ENCODE measurements at places on chromosomes 3 and 15.
A peak's percentile ranks its signal among the peaks of the same experiment; 100 is the strongest.

- peak; percentile 67 for DNase-seq
Observed at GRCh38 chr3:98791341-98792325, 28.5 kb downstream of the ST3GAL6 start.

DNA sequence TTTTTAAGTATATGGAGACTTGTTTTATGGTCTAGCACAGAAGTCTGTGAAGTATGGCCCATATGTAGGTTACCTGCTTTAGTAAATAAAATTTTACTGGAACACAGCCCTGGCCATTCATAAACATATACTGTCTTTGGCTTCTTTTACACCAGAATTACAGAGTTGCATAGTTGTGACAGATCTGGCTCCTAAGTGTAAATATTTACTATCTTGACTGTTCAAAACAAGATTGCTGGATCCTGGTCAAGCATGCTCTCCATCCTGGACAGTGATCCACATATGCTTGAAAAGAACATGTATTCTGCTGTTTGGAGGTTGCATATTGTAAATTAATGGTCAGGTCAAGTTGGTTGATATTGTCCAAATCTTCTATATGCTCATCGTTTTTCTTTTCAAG, 57.9 kb downstream of the STT3B start:
- no peak for DNase-seq

DNA sequence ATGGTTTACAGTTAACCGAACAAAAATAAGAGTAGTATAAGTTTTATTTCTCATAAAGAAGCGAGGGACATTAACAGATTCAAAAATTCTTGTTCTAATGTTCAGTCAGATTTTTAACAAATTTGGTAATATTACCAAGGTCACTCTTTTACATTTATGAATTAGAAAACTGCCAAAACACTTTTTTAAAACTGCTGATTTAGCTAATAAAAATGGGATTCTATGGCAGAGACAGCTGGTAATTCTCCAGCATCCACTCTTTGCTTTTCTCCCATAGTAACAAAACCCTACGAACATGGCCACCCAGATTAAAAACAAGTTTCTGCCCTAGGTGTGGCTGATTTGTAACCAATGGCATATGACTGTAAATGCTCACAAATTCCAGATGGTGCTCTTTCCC, 71.2 kb downstream of the GPR160 start:
- DNase-seq: no peak

- no peak for DNase-seq
Observed at GRCh38 chr3:98402507-98402906, 12.0 kb downstream of the OR5K3 start.

All from iris pigment epithelial cell (primary cell).